ENCODE measurements at places on chromosomes 4 and X. TPM values are rescaled to one million over a fixed set of nuclear protein-coding genes. Genes with fewer than 3 reads are reported as not detected.

- DNase-seq: no peak
Observed at GRCh38 chr4:182905038-182905437, 12.1 kb downstream of the DCTD start.

Gene PARM1
- total RNA-seq: 7.3 TPM

- DNase-seq: no peak
Observed at GRCh38 chr4:6991249-6991648, 51.9 kb upstream of the TADA2B start.

Gene PAGE5
- total RNA-seq: not detected

DNA sequence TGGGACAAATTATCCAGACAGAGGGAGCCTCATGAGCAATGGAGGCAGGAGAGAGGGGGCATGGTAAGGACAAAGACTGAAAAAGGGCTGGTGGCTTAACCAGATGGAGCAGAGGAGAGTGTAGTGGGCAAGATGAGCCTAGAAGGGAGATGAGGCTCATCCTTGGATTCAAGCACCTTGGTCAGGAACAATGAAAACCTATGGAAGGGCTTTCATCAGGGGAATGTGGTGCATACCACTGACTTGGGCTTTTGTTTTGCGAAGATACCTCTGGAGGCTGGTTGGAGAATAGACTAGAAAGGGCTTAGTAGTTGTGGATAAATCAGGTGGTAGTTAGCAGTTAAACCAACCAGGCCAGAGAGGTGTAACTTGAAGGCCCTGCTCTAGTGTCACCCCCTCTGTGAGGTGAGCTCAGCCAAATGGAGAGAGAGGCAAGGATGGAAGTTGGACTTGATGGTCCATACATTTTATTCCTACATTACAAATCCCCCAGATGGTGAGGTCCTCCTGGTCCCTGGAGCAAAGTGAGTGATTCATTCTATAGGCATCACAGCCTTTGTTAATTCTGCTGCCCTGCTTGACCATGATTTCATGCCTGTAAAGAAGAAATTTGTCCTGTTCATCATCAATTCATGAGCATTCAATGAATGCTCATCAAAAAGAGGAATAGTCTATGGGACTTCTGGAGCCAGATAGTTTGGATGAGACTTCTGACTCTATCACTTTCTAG is 264.8 kb upstream of the IGFBP7 start:
- DNase-seq: no peak

DNA sequence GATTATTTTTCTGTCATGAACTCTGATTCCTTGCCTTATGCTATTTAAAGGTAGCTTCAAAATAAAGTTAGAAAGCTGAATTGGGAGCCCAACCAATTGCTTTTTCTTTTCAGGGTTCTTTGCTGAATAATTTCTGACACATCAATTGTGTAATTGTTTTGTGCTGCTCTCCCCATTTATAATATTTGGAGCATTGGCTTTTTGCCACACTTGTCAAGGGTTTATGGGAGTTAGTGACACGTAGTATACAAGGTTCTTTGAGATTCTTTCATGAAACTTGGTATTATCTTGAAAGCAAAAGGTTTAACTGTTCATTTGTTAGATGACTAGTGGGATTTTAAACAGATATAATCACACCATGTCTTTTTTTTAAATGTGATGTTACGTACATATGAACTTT is 80.9 kb downstream of the POLA1 start:
- DNase-seq: no peak

- no peak for DNase-seq
Observed at GRCh38 chrX:85109235-85109634, 105.6 kb downstream of the APOOL start.
